CD4-positive, alpha-beta T cell treated with Interleukin-10 for 1 hour (primary cell): ENCODE measurements at places on chromosomes 13 and 19.

DNA sequence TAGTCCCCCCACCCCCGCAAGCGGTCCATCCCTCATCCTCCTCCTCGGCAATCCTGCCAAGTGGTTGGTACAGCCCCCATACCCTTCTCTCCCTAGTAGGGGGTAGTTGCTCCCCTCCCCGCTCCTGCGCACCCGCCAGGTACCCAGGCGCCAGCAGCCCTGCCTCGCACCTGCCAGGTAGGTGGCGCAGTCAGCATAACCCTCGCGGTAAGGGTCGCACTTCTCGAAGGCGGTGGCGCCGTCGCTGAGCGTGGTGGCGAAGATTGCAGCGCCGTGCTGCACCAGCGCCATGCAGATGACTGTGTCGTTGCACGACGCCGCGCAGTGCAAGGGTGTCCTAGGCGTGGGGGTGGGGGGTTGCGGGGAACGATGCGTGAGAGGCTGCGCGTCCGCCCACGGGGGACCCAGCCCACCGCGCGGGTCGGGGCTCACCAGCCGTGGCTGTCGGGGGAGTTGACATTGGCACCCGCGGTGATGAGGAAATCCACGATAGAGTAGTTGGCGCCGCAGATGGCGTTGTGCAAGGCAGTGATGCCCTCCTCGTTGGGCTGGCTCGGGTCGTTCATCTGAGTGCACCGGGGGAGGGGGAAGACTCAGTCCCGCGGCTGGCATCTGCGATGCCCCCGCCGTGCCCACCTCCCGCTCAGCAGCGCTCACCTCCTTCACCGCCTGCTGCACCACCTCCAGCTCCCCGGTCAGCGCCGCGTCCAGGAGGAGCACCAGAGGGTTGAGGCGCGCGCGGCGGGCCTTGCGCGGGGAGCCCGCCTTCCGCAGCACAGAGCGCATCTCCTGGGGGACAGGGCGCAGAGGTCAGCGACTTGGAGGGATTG lies 15.2 kb upstream of the ERCC2 start:
- DNase-seq = no peak

GRCh38 chr13:37435881-37436280 lies 162.7 kb downstream of the POSTN start:
- DNase-seq = no peak

GRCh38 chr13:33872005-33872351 lies 54.0 kb downstream of the RFC3 start:
- no peak for DNase-seq

DNA sequence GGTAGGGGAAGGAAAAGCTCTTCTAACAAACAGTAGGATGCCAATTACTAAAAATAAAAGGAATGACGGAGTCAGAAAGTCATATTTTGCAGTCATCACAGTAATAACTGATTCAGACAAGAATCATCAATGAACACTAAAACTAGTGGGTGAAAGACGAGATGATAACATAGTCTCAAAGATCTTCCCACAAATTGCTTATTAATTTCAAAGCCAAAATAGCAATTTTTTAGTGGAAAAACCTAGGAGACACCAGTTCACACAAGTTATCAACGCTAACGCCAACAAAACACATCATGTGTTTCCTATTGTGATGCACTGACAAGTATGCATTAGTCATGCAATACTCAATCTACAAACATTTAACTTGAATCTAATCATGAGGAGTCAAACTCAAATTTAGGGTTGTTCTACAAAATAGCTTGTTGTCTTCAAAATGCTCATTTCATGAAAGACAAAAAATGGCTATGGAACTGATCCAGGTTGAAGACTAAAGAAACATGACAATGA lies 18.6 kb downstream of the ZNF233 start:
- DNase-seq = no peak

DNA sequence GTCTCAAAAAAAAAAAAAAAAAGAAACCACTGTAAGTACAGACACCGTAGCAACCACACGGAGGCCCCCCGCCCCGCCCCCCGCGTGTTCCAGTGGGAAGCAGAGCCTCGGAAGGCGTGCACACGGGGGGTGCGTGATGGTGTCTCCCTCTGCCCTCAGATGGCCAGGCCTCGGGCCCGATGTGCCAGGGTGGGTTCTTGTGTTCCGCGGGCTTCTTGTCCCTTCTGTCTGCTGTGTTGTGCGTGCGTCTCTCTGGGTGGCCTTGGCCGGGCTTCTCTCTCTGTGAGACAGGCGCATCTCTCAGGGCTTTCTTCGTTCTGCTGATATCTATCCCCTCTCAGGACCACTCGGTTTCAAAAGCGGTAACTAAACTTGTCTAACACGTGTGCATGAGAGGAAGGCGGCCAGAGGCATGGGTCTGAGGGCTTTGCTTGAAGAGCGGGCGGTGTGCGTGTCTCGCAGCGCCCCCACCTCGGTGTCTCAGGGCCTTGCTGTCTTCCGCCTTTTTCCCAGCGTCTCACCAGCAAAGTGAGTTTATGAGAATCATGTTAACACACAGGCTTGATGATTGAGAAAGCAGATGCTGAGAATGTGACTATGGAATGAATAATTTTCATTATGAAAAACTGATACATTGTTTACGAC lies 12.6 kb downstream of the ATP11A start:
- DNase-seq = no peak
